ENCODE measurements at places on chromosomes 12 and 14. TPM values are rescaled to one million over a fixed set of nuclear protein-coding genes. Genes with fewer than 3 reads are reported as not detected.
A peak's percentile ranks its signal among the peaks of the same experiment; 100 is the strongest.

DNA sequence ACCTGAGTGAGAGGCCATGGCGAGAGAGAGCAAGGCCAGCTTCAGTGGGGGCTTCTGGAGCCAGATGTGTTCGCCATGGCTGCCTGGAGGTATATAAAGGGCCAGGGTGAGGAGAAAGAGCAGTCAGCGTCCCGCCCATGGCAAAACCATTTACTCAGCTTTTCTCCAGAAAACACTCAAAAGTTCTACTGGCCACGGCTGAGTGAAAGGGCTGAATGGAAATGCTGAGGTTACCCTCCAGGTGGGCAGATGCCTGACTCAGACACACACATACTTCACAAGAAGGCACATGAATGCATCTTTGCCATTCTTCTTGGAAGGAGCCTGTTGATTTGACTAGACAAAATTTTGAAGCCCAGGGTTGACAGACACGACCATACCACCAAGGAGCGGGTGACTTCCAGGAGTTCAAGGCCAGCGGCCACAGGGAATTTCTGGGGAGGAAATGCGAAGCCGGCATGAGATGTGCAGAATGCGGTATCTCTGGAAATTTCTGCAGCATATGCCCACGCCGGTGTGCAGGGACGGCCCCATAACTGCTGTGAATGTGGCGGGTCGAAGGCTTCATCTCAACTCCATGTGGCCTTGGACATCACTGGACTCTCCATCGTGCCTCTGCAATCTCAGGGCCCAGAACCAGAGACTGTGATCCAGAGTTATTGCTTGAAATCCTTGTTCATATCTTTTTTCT is at the start of gene IL31:
TSS of gene IL31 (minus strand) at position 67 of the 691 bp plus-strand sequence. CDS start at position 18, 49 bp downstream.
- no peak for DNase-seq

DNA sequence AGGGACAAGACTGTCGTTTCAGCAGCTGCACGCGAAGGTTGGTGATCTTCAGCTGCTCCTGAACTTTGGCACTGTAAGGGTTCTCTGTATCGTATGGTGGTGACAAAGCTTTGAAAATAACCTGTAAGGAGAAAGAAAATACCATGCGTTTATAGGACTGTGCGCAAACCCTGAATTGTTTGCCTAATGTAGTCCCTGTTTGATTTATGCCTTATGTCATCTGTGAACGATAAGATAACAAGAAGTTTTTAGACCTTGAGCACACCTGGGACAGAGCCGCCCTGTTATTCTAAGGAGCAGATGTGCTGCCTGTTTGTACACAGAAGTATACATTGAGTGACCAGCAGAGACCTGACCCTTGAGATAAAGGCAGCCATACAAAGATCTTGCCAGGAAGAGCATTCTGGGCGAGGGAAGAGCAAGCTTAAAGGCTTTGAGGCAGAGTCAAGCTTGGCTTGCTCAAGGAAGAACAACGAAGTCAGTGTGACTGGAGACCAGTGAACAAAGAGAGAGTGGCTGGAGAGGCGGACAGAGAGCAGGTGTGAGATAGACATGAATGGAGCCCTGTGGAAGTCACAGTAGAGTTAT is 52.4 kb downstream of the NTN4 start:
- DNase-seq: no peak

IAPP gene
- not detected for total RNA-seq

- no peak for DNase-seq
These were observed 1226.7 kb downstream of the FLRT2 start for GRCh38 chr14:86756521-86757190.

GRCh38 chr14:77645520-77646230 is 29.2 kb upstream of the SPTLC2 start:
- DNase-seq: no peak

CLEC6A gene
- total RNA-seq: not detected

DNA sequence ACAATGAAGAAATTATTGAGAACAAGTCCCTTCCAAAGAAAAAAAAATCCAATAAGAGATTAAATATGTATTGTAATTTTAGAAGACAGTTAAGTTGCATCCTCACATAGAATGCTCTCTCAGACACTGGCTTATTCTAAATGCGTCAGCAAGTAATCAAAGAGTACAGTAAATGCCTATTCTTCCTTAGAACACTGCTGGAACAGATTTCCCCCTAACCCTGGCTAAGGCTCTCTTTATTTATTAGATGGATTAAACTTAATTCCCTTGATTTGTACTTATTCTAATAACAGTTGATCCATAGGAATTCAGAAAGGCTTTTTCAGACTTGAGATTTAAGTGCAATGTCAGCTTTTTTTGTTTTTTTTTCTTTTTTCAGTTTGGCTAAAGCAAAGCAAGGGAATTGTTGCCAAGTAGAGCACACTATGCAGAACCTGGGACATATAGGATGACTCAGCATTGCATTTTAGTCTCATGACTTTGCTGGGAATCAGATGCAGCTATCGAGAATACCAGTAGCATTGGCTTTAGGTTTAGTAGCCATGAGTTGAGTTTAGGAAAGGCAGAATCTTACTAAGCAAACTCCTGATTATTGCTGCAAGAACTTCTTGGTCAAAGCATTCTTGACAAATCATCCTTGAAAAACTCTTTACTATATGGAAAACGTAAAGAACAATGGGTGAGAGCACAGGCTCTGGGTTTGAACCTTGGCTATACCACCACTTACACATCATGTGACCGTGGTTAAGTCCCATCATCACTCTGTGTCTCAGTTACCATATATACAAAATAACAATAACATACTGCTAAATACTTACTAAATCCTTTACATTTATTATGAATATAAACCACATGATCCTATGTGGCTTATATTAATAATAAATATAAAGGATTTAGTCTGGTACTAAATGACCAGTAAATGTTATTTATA is 26.7 kb downstream of the MED21 start:
- DNase-seq: no peak

GRCh38 chr14:74475678-74476077 is 17.4 kb downstream of the NPC2 start:
- peak; percentile 20 for DNase-seq

CABP1 gene
- total RNA-seq: not detected

MEG3 gene
- not detected for total RNA-seq

FBXL14 gene
- total RNA-seq: 9.1 TPM

DNA sequence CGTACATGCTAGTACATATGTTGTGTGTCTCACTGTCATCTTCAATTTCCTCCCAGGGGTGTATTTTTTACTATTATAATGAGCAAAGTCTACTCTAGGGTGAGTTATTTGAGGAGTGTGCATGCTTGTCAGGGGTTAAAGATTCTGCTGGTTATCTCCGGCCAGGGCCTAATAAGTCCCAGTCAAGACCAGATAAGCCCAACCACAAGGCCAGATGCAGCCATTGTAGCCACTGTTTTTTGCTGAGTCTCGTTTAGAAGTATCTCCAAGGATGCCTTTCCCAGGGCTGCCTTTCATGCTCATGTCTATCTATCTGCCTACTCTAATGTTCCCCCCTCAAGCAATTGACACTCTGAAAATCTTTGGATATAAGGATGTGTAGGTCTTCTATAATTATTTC is 300.5 kb downstream of the IPO8 start:
- no peak for DNase-seq
